Stimulated activated CD8-positive, alpha-beta memory T cell treated with anti-CD3 and anti-CD28 coated beads, Interleukin-2, amount 100 ng/mL, for 1 hour (primary cell): ENCODE measurements at places on chromosomes 11 and 22.

DNA sequence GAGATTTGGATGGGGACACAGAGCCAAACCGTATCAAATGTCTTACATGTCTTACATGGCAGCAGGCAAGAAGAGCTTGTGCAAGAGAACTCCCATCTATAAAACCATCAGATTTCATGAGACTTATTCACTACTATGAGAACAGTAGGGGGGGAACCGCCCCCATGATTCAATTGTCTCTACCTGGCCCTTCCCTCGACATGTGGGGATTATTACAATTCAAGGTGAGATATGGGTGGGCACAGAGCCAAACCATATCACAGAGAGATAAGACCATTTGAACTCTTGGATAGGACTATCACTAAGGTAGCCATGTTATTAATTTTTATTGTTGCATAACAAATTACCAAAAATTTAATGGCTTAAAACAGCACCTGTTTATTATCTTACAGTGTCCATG lies 611.7 kb downstream of the SOX6 start:
- no peak for DNase-seq

GRCh38 chr22:24037851-24038765 lies 27.0 kb downstream of the CABIN1 start:
- DNase-seq = no peak

- no peak for DNase-seq
These were observed 55.4 kb downstream of the QSER1 start for GRCh38 chr11:32947978-32948377.

GRCh38 chr11:77035580-77035979 lies 1.4 kb downstream of the B3GNT6 start:
- DNase-seq = no peak

DNA sequence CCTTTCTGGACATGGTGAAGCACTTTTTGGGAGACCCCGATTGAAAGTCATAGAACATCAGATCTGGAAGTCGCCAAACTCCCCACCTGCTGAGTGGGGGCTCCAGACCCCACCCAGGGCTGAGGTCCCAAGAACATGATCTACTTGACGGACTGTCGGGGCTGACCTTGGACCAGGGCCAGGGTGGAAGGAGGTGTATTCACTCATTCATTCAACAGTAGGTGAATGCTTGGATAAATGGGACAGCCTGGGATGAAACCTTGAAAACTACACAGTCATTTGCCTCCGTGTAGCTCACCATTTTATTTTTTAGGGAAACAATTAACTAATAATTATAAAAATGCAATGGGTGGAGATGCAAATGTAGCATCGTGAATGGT lies 629.0 kb downstream of the BRD1 start:
- DNase-seq = no peak

- DNase-seq = no peak
These were observed 37.7 kb downstream of the EFCAB6 start for GRCh38 chr22:43774318-43774915.

DNA sequence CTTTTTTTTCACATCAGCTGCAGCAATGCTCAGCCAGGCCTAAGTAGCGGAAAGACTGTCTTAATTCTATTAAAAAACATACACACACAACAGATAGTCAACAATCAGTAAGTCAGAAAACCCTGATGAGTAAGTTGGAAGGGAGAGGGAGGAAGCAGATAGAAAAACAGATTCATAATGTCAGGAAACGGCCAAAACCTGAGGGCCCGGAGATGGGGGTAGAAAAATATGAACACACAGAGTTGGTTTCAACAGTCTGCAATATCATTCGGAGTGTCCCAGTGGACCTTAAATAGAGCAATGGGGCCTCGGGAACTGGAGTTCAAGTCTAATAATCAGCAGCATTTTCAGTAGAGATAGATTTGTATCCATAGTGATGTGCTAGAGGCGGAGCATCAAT lies 14.8 kb downstream of the LRRC55 start:
- DNase-seq = no peak

GRCh38 chr11:110571081-110571720 lies 141.0 kb downstream of the ARHGAP20 start:
- no peak for DNase-seq

- peak; percentile 74 for DNase-seq
These were observed 14.7 kb upstream of the PISD start for GRCh38 chr22:31676700-31677099.

DNA sequence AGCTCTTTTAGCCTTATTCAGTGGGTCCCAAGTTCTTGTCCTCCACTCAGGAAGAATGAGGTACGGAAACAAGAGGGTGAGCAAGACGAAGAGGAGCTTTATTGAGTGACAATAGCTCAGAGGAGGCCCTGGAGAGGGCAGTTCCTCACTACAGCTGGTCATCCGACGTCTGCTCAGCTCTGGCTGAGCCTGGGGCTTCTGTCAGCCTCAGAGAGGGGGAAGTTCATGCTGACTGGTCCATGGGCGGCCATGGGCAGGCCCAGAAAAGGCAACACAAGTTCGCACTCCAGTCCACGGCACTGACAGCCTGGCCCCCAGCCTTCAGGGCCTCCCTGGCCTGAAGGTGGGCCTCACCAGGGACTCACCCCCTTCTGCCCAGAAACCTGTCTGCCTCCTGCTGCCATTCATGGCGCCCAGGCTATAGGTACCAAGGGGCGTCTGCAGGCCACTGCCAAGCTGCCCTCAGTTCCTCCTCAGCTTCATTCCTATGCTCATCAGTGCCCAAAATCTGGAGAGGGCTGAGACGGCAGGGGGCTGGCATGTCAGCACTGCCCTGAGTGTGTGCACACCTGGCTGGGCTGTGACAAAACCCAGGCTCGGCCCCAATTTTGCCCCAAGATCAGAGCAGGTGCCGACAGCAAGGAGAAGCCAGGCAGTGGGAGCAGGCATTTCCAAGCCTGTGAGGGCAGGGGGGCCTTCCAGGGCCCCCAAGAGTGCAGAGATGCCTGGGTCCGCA lies 21.7 kb upstream of the KIAA0930 start:
- DNase-seq = no peak

DNA sequence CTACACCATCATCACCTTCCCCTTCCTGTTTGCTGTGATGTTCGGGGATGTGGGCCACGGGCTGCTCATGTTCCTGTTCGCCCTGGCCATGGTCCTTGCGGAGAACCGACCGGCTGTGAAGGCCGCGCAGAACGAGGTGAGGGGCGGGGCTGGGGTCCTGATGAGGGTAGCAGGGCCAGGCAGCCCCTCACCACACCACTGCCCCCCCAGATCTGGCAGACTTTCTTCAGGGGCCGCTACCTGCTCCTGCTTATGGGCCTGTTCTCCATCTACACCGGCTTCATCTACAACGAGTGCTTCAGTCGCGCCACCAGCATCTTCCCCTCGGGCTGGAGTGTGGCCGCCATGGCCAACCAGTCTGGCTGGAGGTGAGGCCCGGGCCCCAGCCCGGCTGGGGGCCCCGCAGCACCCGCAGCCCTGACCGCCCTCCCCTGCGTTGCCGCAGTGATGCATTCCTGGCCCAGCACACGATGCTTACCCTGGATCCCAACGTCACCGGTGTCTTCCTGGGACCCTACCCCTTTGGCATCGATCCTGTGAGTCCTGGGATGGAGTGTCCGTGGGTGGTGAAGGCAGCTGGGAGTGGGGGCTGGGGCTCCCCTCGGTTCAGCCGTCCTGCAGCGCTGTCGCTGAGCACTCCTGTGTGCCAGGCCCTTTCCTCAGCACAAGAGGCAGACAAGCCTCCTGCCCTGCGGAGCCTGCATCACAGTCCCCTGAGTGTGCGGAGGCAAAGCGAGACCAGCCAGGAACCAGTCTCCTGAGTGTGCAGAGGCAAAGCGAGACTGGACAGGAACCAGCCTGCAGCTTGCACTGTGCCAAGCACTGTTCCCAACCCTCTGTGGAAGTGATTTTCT lies 8.8 kb downstream of the TCIRG1 start:
- no peak for DNase-seq

DNA sequence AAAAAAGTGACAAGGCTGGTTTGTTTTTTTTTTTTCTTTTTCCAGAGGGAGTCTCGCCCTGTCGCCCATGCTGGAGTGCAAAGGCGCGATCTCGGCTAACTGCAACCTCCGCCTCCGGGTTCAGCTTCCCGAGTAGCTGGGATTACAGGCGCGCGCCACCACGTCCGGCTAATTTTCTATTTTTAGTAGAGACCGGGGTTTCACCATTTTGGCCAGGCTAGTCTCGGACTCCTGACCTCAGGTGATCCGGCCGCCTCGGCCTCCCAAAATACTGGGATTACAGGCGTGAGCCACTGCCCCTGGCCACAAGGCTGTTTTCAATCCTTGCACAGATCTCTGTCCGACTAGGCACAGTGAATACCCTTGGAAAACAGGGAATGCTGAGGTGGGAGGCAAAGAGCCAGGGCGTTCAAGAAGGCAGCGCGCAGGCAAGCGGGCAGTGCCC lies 566 bp downstream of the ATP6V1E1 start:
- no peak for DNase-seq

DNA sequence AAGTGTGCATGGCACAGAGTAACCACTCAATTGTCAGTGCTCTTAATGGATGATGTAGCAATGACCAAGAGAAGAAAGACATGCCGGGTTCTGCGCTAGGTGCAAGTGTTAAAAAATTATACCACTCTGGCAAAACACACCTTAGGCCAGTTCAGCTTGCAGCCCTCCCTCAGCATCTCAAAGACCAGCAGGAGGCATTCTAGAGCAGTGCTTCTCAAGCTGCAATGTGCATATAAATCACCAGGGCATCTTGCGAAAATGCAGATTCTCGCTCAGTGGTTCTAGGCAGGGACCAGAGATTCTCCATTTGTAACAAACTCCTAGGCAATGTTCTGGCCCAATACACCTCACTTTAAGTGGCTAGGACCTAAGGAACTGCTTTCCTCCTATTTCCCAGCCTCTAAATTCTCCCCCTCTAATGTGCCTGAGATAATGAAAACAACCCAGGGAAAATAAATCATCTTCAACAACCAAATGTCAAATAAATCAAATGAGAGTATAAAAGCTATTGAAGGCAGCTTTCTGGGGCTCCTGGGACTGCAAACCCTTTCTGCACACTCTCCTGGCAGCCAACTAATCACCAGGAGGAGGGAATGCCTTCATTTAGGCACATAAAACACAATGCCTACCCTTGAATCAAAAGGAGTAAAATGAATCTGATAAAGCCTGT lies 337.2 kb upstream of the API5 start:
- DNase-seq = no peak

- DNase-seq = no peak
These were observed 289.1 kb upstream of the SORL1-AS1 start for GRCh38 chr11:121741761-121742361.

DNA sequence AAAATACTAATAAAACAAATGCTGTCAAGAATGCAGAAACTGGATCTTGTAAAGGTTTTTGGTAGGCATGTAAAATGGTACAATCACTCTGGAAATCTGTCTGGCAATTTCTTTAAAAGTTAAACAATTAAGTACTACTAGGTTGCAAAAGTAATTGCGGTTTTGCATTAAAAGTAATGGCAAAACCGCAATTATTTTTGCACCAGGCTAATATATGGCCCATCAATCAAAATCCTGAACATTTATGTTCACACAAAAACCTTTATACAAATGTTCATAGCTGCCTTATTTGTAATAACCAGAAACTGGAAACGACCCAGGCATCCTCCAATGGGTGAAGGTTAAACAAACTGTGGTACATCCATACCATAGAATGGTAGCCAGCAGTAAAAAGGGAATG lies 24.6 kb upstream of the ZDHHC13 start:
- DNase-seq = no peak

GRCh38 chr11:68010090-68011041 lies at the start of gene ALDH3B1:
ALDH3B1 (plus strand) TSS chr11:68010327; CDS start chr11:68015298, 4,971 bp downstream.
- no peak for DNase-seq

- DNase-seq = no peak
These were observed 266.9 kb downstream of the AASDHPPT start for GRCh38 chr11:106344394-106344793.

DNA sequence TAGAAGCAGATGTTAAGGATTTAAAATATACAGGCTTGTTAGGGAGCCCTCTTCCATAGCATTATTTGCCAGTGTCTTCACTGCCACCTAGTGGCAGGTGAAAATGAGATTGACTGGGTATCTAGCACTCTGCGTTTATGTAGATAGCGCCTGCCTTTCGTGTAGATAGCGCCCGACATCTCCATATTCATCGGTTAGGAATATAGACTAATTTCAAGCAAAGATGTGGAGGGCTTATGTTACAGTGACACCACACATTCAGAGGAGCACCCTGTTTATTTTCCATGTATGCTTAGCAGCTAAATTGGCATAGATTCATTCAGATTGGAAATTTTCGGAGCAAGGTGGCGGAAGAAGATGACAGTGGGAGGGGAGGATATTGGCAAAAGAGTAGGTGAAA lies 72.0 kb downstream of the SLC5A12 start:
- no peak for DNase-seq

DNA sequence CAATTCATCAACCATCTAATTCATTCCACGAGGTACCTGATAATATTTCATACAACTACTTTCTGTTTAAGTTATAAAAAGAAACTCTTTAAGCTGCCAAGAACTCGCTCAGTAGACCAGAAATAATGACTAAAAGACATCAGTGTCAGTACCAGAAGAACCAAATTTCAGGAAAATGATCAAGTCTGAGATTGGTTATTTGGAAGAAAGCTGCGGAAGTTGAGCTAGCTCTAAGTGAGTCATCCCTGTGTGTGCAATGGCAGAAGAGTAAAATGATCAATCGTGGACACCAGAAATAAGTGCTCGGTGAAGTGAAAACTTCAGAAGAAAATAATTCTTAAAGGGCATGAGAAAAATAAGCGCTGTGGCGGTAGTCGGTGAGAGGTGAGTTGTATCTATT lies 933.2 kb upstream of the CHORDC1 start:
- DNase-seq = no peak

- DNase-seq = no peak
These were observed 38.9 kb downstream of the RELT start for GRCh38 chr11:73414977-73415651.

- DNase-seq = no peak
These were observed 122.6 kb downstream of the APOL5 start for GRCh38 chr22:35840302-35840739.

DNA sequence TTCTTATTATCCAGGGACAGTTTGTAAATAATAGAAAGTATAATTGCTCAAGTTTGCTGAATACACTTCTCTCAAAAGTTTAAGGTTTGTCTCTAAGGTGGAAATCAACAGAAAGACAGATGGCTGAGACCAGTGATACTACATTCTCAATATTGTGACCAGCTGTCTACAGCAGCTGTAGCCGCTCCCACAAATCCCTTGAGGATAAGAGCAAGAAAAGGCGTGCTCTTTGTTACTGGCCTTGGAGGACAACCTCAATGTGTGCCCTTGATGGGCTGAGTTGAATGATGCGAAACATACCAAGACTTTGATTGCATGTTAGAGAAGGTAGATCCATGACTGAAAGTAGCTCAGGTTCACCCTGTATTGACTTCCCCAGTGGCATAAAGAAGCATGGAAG lies 6.1 kb downstream of the OR6M1 start:
- no peak for DNase-seq
